Stimulated activated CD4-positive, alpha-beta T cell treated with anti-CD3 and anti-CD28 coated beads, Interleukin-12 subunit alpha, Interleukin-12 subunit beta, amount 100 ng/mL, for 4 hours (primary cell): ENCODE measurements at places on chromosomes 6 and 20.

DNA sequence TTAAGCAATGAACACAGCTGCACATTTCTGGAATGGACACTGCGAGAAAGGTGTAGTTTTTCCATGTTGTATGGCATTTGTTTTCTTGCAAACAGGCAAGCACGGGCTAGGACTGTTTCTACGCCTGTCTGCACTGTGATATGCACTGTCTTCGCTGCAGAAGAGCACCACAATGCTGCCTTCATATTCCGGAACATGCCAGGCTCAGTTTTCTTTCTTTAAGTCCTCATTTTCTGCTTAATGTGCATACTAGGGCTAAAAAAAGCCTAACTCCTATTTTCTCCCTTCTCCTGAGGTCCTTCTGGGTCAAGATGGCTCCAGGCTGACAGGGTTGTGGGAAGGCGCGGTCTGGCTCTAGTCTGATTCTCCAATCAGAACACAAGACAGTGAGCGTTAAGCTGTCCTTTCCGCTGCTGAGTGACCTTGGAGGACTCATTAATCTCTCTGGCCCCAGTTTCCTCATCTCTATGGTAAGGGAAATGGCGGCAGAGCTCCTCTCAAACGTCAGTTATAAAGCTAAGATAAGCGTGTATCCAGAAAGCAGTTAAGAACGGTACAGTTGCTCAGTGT lies 379.9 kb downstream of the C6orf118 start:
- DNase-seq: no peak

DNA sequence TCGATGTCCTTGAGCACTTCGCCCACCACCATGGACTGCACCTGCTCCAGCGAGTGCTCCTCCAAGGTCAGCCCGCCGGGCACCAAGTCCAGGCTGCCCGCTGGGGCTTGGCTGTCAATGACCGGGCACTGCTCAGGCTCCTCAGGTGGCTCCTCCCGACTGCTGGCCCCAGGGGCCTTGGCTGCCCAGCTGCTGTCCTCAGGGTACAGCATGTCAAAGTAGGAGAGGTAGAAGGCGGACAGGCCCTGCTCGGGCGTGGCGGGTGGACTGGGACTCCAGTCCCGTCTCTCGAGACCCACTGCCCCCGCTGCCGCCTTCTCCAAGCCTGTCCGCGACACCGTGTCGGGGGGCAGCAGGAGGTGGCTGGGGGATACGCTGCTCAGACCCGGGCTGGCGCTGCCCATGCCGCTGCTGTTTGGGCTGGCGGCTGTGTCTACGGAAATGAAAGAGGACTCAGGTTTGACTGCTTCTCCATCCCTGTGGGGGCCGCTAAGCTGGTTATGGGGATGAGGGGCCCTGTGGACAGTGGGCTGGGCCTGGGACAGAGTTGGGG lies 12.0 kb downstream of the SPDEF start:
- no peak for DNase-seq

DNA sequence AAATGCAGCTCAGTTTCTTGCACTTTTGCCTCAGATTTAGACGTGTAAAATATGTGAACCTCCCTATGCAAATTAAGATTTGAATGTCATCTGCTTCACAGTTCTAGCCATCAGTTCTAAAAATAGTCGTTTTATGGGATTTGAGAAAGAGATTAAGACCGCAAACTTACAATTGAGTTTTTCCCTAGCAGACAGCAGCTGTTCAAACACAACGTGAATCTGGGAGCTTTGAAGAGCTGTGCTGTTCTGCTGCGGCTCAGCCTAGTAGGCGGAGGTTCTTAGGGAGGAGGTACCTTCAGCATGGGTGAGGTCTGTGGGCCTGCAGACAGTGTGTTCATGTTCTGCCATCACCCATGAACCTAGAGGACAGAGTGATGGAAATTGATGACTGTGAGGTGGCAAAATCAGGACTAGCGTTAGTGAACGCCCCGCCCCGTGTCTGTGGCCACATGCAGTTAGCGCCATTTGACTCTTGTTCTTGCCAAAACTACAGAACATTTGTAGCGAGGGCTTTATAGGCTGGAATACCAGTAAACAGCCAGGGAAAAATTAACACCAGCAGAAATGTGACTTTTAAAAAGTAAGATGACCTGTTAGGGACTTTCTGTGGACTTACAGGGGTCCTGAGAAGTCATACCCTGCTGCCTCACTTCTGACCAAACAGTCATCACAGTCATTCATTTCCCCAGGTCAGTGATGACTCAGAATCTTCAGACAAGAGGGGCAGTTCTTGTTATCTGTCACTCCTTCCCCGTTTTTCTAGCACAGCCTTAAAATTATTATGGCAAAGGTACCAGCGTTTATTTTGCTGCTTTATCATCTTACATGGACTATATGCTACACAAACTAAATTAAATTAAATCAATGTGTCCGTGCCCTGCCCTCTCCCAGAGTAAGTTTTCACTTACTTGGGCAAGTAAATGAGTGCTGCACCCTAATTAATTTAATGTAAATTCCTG lies 84.3 kb upstream of the TMEM181 start:
- no peak for DNase-seq

DNA sequence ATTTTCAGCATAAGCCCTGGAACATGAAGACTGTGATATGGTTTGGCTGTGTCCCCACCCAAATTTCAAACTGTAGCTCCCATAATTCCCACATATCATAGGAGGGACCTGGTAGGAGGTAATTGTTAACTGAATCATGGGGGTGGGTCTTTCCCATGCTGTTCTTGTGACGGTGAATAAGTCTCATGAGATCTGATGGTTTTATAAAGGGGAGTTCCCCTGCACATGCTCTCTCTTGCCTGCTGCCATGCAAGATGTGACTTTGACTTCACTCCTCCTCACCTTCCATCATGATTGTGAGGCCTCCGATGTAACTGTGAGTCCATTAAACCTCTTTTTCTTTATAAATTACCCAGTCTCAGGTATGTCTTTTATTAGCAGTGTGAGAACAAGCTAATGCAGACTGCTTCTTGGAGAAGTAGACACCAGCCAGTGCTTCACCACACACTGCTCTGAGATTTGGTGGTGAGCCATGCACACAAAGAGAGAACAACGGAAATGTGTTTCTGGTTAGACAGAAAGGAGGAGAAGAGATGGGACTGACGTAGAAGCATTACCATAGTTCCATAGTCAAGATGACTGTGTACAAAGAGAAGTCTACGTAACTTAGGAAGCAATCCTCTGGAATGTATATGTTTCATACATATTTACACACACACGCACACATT lies 97.8 kb downstream of the BACH2 start:
- no peak for DNase-seq

- DNase-seq: no peak
Observed at GRCh38 chr6:167416676-167417430, 92.0 kb downstream of the TTLL2 start.

DNA sequence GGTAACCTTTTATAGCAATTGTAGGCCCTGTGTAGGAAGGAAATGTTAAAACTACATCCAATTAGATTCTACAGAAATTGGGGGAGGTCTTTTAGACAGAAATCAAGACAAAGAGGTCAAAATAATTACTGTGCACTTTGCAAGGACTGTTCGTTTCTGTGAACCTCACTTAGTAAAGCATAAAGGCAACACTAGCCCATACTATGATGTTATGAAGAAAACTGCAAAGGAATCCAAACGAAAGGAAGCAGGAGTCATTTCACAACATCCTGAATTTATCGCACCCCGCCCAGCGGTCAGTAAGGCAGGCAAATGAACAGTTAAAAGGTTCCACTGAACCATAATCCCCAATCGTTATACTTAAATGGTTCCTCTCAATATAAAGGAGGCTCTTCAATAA lies 429.5 kb upstream of the ARID1B start:
- DNase-seq: no peak

GRCh38 chr6:136169394-136170148 lies 80.5 kb downstream of the MTFR2 start:
- no peak for DNase-seq

DNA sequence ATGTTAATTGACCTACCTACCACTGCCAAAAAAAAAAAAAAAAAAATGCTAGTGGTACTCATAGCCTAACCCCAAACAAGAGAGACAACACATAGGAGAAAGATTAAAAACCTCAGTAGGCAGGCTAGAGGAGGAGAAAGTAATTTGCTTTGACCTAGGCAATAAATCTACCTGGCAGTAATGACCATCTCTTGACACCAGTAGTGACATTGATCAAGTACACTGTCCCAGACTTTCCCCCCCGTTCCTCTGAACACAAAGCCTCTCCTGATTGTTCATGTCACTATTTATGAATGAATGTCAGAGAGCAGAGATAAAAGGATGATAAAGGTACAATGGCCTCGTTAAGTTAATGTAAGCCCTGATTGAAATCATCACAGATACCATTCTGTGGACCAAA lies 746.8 kb downstream of the CBLN4 start:
- DNase-seq: no peak

GRCh38 chr6:52532457-52532856 lies 44.4 kb downstream of the TRAM2 start:
- DNase-seq: no peak

DNA sequence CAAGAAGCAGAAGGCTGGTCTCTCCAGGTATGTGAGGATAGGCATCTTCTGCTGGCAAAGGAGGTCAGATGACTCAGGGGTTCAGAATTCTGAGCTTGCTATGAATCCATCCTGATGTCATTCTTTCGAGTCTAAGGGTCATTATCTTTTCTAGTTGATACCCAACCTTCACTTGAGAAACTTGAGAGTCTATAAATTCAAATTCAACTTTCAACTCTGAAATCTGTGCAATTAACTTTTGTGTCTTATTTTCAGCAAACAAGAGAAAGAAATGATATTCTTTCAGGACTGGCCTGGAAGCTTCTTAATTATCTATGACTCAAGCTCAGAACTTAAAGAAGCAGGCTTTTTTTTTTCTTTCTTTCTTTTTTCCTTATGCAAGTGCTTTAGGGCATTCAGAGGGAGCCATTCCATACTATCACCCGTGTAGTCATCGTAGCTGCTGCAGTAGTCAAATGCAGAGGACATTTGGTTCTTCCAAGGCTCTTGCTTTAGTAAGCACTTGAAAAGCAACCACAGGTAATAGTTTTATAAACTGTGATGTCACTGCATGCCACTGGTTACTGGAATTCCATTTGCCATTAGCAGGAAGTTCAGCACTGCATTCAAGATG lies 93.0 kb downstream of the ADTRP start:
- no peak for DNase-seq

- no peak for DNase-seq
Observed at GRCh38 chr6:47163536-47163935, 121.4 kb upstream of the ADGRF1 start.

- no peak for DNase-seq
Observed at GRCh38 chr6:137246164-137246563, 27.0 kb upstream of the IFNGR1 start.

GRCh38 chr6:116157391-116157790 lies 31.5 kb upstream of the COL10A1 start:
- DNase-seq: no peak

DNA sequence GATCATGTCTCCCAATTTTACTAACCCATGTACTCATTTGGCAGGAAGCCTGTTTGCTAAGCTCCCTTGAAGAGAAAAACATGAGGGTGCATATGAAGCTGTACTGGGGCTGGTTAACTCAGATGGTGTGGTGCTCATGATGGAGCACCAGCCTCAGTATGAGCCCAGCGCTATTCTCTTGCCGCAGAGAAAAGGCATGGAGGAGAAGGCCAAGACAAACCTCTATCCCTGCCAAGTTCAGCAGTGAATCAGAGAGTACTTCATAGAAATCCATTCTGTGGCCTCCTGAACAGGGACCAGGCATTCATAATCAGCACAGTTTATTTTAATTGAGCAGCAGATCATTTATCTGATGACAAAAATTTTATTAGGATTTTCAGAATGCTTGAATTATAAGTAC lies 398.1 kb downstream of the LMBRD1 start:
- no peak for DNase-seq

- no peak for DNase-seq
Observed at GRCh38 chr6:44576132-44576631, 188.7 kb downstream of the CDC5L start.

DNA sequence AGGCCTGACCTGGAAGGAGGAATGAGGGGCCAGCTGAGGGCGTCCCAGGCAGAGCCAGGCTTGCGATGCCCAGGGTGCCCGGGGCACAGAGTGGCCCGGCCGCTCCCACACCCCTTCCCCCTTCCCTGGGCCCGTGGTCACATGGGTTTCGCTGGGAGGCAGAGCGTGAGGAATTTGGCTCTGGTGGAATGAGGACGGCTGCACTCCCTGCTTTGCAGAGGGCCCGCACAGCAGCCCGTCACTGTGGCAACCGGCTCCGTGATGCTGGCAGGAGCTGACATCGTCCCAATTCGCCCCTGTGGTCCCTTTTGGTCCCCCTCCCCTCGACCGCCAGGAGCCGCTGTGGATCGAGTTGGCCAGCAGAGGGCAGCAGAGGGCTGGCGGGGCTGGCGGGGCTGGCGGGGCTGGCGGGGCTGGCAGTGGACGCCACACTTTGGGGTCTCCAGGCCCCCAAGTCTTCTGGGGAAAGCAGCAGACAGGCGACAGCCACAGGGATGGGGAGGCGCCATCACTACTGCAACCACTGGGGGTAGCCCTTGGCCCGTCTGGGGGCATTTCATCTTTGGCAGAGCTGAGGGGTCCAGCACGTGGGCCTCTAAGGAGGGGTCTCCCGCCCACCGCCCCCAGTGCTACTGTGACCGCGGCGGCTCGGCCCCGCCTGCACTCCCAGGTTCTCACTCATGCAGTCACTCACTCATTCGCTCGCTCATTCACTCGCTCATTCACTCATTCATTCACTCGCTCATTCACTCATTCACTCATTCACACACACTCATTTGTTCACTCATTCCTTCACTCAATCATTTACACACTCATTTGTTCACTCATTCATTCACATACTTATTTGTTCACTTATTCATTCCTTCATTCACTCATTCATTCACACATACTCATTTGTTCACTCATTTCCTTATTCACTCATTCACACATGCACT lies 49.7 kb upstream of the BHLHE23 start:
- DNase-seq: peak; percentile 45

- no peak for DNase-seq
Observed at GRCh38 chr20:22825546-22825945, 209.6 kb upstream of the SSTR4 start.

GRCh38 chr6:31430449-31430848 lies 27.1 kb downstream of the MICA start:
- no peak for DNase-seq

DNA sequence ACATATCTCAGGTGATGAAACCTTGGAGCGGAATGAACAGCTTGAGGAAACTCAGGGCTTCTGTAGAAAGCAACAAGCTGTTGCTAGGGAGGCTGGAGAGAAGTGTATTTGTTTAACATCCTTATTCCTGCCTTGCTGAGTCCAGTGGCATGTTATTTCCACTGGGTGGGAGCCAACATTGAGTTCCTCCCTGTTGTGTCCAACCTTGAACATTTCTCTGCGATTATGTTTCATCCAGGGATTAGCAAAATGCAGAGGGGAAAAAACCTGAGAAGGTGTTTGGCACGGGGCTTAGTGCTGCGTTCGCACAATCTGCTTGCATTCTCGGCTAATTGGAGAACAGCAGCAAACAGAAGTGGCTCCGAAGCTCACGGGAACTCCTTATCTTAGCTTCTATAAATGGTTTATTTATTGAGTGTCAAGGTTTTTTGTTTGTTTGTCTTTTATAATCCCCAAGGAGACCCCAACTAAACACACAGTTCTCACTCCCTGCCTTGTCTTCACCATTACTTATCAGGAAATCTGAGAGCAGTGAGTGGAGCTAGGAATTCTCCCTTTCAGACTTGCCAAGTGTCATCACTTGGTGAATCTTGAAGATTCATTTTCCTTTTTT lies 412.8 kb downstream of the CDC5L start:
- DNase-seq: no peak

GRCh38 chr6:110682460-110682853 lies 132.8 kb downstream of the CDK19 start:
- DNase-seq: peak; percentile 16
